IMR-90 (cell line): ENCODE measurements at places on chromosomes 16 and 17. TPM values are rescaled to one million over a fixed set of nuclear protein-coding genes. Genes with fewer than 3 reads are reported as not detected.

PRR35 gene
- not detected in 2 replicates for total RNA-seq

MT1G gene
- not detected in 2 replicates for total RNA-seq

RNF135 gene
- 5.3 and 5.9 TPM in 2 replicates for total RNA-seq

DHRS7C gene
- not detected in 2 replicates for total RNA-seq

KRT24 gene
- not detected in 2 replicates for total RNA-seq

ADGRG3 gene
- total RNA-seq = not detected in 2 replicates

DNA sequence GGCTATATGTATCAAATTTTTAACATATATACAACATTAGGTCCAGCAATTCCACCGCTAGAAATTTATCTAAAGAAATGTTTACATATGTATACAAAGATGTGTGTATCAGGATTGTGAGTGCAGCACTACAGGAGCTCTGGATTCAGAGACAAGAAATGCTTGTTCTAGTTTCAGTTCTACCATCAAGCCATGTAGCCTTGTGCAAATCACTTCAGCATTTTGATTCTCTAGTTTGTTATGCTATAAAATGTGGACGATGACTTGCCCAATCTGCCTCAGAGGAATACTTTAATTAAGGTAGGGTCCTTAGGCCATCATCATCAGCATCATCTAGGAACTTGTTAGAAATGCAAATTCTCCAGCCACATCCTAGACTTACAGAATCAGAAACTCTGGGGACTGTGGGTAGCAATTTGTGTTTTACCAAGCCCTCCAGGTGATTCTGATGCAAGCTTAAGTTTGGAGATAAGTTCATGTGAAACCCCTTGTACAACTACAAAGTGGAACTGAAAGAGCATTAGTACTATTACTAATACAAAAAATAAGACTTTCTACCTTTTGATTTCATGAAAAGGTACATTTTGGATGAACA lies 131.2 kb upstream of the CORO6 start:
- DNase-seq = no peak

DNA sequence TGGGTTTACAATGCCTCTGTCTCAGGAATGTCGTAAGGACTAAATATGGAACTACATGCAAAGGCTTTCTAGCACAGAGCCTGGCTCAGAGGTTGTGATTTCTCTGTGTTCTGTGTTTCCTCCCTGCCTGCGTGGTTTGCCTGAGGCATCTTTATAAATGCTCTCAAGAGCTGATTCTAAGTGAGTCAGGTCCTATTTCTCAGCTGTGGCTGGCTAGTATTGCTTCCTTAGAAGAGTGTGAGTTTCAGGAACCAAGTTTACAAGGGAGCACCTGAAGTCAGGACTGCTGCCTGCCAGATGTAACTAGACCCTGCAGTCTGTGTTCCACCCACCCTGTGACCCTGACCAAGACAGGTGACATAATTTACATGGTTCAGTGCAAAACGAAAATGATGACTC lies 8.0 kb upstream of the CCL1 start:
- peak; percentile 12 for DNase-seq

GRCh38 chr17:60146206-60146605 lies 3.6 kb upstream of the CA4 start:
- no peak for DNase-seq

GRCh38 chr17:36001862-36002603 lies 680 bp upstream of the CCL15 start:
- DNase-seq = no peak

DNA sequence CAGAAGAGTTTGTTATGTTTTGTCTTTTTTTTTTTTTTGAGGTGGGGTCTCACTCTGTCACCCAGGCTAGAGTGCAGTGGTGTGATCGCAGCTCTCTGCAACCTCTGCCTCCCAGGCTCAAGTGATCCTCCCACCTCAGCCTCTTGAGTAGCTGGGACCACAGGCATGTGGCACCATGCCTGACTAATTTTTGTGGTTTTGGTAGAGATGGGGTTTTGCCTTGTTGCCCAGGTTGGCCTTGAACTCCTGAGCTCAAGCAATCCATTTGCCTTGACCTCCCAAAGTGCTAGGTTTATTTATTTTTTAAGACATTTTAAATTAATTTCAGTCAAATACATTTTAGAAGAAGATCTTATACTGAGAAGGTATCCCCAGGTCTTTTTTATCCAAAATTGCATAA lies 366.7 kb downstream of the KCNJ2 start:
- DNase-seq = no peak

- no peak for DNase-seq
Measured at GRCh38 chr17:78255029-78255656, 23.7 kb downstream of the TMEM235 start.

- peak; percentile 77 for DNase-seq
Measured at GRCh38 chr17:13002761-13003453, 14.9 kb downstream of the ELAC2 start.

DNA sequence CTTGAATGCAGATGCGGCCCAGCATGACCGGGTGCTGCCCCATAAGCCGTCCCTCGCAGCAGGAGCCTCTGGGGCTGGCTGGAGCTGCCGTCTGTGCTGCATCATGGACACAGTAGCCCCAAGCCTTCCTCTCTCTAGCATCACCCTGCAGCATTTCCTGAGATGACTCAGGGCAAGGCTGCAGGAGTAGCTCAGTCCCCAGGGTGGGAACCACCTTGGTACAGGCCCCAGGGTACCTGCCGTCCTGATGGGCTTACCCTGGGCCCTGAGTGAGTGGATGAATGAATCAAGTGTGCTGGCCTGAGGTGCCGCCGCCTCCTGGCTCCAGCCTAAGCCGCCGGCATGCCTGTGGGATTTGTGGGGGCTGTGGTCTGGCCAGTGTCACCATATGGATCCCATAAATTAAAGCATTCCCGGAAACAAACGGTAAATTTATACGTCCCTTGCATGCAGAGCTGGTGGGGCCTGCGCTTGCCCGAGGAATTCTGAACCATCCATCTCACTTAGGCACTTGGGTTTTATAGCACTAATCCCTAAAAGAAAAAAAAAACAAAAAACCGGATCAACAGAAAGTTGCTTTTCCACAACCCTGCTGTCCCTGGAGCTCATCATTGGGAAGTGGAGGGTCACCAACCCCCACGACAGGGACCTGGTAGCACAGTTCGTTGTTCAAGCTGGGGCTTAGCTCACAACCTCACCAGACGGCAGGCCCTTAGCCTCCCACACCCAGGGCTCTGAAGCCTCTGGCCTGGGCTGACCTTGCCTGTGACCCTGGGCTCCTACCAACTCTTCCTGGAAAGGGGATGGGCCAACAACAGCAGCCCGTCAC lies 242.6 kb upstream of the CIBAR2 start:
- peak; percentile 87 for DNase-seq

- DNase-seq = no peak
Measured at GRCh38 chr17:32161029-32161428, 18.7 kb downstream of the RHOT1 start.

DNA sequence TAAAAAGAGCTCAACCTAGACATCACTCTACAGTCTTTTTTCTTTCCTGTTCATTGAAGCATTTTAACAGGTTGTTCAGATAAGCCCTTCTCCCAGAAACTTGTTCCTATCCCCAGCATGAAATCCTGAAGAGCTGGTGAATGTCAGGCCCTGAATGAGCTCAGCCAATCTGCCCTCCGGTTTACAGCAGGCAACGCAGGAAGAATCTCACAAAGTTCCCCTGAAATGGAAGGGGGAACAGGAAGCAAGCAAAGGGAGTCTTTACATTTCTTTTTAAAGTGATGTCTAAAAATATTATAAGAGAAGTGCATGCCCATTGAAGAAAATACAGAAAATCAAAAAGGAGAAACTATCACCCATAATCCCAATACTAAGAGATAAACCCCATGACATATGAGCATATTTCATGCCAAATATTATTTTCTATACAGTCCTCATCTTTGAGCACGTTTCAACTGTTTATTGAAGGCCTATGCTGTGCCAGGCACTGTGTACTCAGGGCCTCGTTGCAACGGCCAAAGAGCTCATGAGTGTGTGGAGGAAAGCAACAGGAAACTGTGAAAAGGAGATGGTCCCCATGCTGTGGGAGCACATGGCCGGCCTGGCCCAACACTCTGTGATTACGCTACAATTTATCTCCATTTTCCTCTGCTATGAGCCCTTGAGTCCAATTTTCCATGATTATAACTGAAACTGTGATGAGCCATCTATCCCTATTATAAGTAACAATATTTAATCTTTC lies 5.7 kb downstream of the TK2 start:
- DNase-seq = no peak

- no peak for DNase-seq
Measured at GRCh38 chr16:70682239-70683145, 3.4 kb downstream of the MTSS2 start.

- DNase-seq = no peak
Measured at GRCh38 chr16:67992661-67993206, 6.5 kb downstream of the DPEP2 start.

- no peak for DNase-seq
Measured at GRCh38 chr17:8832711-8833352, 33.7 kb upstream of the MFSD6L start.

GRCh38 chr16:4869147-4869805 lies 22.0 kb downstream of the UBN1 start:
- no peak for DNase-seq
